ENCODE measurements at places on chromosomes 7 and 10. TPM values are rescaled to one million over a fixed set of nuclear protein-coding genes. Genes with fewer than 3 reads are reported as not detected.

GRCh38 chr7:121714559-121715303 lies 158.2 kb upstream of the PTPRZ1 start:
- DNase-seq = no peak

The TMEM270 gene
- total RNA-seq = not detected

- no peak for DNase-seq
Measured at GRCh38 chr10:43227911-43228782, 38.7 kb downstream of the RASGEF1A start.

- DNase-seq = peak; percentile 11
Measured at GRCh38 chr10:69936091-69936490, 116.6 kb upstream of the MACROH2A2 start.

GRCh38 chr10:15486404-15486803 lies 115.3 kb upstream of the FAM171A1 start:
- DNase-seq = peak; percentile 80

The ENO4 gene
- not detected for total RNA-seq

The CLRN3 gene
- not detected for total RNA-seq
